ENCODE measurements at places on chromosomes 13 and 19. TPM values are rescaled to one million over a fixed set of nuclear protein-coding genes. Genes with fewer than 3 reads are reported as not detected.

DNA sequence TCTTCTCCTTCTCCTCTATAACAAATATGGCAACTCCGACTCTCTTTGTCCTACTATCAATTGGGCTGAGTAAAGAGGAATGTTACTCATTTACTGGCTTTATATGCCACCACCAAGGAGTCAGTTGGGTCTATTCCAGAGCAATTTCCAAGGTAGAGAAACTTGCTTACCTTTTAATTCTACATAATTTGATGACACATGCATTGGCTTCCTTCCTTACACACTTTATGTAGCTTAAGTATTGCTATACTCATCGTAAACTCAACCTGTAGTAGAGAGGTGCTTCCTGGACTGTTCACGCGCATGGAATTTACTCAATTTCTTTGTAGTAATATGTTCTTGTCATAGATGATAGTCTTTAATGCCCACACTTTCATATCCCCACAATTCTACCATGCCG lies 160.7 kb downstream of the LMO7 start:
- no peak for DNase-seq

DNA sequence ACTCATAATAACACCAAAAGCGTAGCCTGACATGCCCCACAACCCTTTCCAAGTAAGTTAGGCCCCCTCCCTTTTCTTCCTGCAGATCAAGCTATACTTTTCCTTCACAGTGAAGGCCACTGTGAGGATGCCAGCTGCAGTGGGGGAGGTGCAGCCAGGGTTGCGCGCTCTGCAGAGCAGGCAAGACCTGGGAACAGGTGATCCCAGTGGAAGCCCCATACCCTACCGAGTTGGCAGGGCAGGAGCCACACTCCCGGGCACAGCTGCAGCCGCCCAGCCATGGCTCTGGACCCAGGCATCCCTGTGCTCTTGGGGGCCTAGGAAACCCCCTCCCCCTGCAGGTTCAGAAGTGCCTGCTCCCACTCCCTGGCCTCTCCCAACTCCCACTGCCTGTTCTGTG lies 18.7 kb downstream of the MTMR6 start:
- no peak for DNase-seq

- no peak for DNase-seq
These were observed 380.8 kb downstream of the KCTD12 start for GRCh38 chr13:76505437-76505836.

DNA sequence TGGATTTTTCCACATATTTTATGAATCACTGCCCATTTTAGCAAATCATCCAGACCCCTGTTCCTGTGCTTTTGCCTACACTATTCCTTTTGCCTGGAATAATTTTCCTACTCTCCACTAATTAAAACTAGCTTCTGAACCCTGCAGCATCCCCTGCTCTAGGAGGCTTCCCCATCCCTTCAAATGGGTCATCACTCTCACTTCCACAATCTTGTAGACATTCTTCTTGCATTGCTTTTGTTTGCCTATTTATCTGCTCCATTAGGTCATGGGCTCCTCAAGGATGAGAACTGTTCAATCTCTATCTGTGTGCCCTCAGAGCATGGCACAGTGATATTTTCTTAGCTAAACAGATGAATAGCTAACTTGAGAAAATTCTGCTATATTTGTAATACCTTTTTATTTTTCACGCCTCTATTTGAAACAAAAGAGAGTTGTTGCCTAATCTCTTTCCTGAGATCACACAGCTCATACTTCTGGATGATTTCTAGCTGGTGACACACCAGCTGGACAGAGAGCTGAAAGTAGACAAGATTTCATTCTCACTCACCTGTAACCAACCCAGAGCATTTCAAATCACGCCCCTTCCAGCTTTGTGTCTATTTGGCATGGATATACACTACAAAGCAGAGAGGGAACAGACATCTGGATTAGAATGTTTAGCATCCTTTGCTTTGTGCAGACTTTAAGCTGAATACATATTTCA lies 466.0 kb downstream of the FOXO1 start:
- no peak for DNase-seq

DNA sequence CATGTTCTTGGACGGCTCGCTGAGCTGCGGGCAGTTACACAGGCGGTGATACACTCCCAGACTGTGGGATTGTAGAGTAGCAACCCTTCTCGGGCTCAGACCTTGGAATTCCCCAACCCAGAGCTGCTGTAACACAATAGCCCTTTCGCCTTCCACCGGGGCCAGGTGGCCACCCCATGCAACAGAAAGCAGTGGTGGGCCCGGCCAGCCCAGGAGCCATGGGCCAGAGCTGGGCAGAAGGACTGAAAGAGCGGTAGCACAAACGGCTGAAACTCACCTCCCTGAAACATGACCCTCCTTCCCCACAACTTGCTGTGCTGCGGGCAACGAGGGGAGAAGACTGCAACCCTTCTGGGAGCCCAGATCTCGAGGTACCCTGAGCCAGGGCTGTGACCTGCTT lies 429.0 kb downstream of the SLITRK1 start:
- no peak for DNase-seq

KIR3DL2 gene
- total RNA-seq: not detected

OR7C1 gene
- not detected for total RNA-seq

YIPF2 gene
- total RNA-seq: 55.6 TPM

Measured in endodermal cell (in vitro differentiated cells).